ENCODE measurements at places on chromosomes 6 and 20.

- no peak for DNase-seq
These were observed 1.1 kb upstream of the SYTL3 start for GRCh38 chr6:158648682-158649131.

DNA sequence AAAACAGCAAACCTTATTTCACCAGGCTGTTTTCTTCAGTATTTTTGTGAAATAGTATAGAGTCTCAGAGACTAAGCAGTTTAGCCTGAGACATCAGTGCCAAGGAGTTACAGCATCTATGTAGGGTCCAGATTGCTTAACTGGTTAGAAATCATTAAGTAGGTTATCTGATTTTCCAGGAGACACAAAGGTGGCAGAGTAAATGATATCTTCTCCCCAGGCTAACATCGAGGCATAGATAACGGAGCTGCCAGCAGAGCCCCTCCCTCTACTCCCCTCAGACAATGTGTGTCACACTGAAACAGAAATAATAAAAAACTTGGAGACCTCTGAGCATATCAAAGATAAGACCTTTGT, 473.0 kb upstream of the CITED2 start:
- DNase-seq: no peak

- no peak for DNase-seq
These were observed 6.4 kb upstream of the CST2 start for GRCh38 chr20:23832775-23833513.

- DNase-seq: no peak
These were observed 158.8 kb downstream of the KIF6 start for GRCh38 chr6:39566456-39566855.

DNA sequence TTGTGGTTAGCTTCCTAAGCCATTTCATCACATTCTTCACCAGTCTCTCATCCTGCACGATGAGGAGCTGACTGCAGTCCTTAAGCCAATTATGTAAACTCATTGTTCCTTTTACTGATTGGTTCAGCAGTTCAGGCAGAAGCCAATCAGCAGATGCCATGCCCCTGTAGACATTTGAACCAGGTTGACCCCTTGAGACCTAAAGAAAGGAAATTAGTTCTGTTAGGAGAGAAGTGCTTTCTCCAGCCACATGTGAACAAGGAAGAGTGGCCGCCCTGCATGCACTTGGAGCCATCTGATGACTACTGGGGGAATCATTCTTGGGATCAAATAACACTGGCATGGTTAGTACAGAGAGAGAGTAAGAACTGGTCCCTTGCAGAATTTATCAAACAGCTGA, 535.2 kb upstream of the ID4 start:
- no peak for DNase-seq

DNA sequence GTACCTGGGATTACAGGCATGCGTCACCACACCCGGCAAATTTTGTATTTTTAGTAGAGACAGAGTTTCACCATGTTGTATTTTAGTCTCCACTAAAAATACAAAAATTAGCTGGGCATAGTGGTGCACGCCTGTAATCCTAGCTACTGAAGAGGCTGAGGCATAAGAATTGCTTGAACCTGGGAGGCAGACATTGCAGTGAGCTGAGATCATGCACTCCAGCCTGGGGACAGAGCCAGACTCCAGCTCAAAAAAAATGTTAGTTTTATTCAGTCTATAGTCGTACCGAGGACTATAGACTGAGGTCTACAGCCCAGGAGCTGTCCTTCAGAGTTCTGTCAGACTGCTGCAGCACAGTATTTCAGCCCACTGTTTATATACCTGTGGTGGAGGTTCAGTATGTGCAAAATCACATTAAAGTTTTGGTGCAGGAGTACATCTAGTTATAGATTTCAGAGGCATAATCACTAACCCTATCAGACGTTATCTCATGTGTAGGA, 3.6 kb upstream of the CASP8AP2 start:
- no peak for DNase-seq

GRCh38 chr6:73857341-73857890, 161.4 kb downstream of the CD109 start:
- no peak for DNase-seq

DNA sequence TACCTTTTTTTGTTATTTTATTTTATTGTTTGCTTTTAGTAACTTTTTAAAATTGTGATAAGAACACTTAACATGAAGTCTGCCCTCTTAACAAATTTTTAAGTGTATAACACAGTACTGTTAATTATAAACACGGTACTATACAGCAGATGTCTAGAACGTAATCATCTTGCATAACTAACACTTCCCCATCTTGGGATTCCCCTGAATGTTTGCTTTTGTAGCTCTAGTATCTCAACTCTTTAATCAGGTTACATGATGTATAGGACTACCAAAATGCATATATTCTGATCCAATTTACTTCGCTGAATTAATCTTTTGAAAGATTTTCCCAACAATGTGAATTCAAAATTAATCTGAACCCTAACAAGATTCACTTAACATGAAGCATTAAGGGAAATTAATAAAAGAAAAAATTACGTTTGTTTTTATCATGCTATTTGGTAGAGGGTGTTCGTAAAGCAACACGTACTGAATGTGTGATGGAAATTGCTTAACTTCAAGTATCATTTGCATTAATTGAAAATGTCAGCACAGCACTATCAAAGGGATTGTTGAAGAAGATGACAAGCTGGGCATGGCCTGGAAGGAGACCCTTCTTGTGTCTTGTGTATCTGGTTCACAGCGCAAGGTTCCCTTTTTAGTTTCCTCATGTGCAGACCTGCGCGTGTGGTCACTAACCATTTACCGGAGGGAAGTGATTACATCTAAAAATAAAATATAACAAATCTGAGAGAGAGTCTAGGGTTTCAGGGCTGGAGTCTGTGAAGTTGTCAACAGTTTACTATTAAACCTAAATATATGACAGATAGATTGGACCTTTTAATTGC, 15.2 kb downstream of the COL19A1 start:
- no peak for DNase-seq

- no peak for DNase-seq
These were observed 75.8 kb downstream of the SNAP91 start for GRCh38 chr6:83633149-83633548.

GRCh38 chr6:135883536-135883935, 32.0 kb downstream of the PDE7B start:
- DNase-seq: no peak

DNA sequence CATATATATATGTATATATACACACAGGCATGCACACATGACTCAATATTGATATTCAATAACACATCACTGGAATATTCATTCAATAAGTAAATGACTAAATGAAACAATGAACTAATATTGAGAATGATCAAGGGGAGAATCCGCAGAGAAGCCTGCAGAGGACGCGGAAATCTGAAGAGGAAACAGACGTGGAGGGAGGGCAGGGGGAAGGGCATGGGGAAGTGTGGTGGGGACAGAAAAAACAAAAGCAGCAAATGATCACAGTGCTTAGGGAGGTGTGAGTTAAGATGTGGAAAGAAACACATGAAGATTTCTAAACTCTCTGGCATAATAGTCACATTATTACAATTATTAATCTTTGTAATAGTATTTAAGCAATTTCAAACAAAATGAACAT, 14.5 kb downstream of the PERP start:
- DNase-seq: no peak

- DNase-seq: no peak
These were observed 13.4 kb upstream of the BTN3A2 start for GRCh38 chr6:26351544-26351953.

DNA sequence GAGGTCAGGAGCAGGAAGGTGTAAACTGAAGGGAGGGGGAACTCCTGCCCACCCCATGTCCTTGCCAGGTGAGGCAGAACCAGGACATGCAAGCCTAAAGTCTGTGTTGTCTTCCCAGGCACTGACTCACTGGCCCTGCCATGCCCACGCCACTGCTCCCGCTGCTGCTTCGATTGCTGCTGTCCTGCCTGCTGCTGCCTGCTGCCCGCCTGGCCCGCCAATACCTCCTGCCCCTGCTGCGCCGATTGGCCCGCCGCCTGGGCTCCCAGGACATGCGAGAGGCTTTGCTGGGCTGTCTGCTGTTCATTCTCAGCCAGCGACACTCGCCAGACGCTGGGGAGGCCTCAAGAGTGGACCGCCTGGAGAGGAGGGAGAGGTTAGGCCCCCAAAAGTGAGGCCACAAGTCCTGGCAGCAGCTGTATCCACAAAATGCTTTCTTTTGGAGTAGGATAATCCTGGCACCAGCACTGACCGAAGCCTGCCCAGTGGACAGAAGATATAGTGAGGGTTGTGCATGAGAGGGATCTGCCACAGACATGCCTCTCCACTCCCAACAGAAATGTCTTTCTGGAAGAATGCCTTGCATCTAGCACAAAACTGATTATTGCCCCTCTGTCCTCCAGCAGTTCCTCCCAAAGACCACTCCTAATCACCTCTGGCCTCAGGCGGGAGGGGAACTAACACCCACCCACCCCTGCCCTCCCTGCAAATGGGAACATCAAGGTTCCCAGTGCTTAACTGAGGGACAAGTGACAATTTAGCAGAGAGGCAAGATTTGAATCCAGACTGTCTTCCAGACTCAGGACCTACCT, 812 bp downstream of the MYMX start:
- no peak for DNase-seq

DNA sequence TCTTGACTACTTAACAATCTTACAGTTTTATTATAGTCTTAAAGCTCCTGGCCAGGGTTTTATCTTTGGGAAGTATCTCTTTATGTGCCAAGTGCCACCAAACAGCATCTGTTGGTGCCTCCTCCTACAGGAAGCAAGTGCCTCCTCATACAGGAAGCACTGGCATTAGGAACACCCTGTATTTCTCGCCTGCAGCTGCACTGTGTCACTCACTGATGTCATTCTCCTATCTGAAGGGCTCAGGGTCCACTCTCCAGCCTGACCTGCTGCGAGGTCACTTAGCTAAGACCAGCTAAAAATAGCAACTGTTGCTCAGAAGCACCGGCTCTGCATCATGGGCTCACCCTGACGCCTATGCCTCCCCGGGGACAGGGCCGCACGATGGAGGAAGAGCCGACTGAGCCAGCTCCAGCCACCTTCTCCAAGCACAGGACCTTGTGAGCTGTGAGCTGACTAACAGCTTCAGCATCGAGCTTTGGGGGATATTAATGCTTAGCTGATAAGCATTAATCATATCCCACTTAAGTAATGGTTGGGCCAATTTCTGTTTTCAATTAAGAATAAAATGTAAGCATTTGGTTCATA, 66.3 kb upstream of the CD93 start:
- DNase-seq: no peak

DNA sequence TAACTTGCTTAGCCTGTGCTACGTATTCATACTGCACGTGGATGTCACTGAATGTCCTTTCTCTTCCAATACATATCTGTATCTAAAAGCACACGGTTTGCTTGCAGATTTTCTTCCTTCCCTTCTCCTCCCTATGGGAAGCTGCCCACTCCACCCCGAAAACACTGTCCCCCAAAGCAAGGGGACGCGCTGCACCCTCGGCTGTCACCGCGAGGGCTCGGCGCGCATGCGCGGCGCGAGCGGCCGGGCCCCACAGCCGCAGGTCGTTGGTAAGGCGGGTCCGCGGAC, 659 bp downstream of the TMX4 start:
- DNase-seq: peak; percentile 65

DNA sequence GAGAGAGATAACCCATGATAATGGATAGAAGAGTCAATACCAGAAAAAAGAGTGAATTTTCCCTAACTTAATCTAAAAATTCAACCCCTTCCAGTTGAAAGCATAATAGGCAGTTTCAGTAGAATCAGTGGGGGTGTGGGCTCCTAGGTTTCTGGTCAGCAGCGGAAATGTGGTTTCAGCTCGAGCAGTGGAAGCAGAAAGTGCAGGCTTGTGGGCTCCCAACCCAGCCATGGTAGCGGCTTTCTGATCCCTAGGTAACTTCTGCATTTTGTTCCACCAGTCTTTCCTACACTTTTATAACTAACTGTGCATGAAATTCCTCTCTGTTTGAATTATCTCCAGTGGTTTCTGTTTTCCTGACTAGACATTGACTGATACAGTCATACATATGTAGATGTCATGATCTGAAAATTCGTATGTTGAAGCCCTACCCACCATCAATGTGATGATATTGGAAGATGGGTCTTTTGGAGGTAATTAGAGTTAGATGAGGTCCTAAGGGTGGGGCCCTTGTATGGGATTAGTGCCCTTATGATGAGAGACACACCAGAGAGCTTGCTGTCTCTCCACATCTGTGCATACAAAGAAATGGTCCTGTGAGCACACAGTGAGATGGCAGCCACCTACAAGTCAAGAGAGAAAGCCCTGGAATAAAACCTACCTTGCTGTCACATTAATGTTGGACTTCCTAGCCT, 6.5 kb upstream of the DDO start:
- DNase-seq: no peak

DNA sequence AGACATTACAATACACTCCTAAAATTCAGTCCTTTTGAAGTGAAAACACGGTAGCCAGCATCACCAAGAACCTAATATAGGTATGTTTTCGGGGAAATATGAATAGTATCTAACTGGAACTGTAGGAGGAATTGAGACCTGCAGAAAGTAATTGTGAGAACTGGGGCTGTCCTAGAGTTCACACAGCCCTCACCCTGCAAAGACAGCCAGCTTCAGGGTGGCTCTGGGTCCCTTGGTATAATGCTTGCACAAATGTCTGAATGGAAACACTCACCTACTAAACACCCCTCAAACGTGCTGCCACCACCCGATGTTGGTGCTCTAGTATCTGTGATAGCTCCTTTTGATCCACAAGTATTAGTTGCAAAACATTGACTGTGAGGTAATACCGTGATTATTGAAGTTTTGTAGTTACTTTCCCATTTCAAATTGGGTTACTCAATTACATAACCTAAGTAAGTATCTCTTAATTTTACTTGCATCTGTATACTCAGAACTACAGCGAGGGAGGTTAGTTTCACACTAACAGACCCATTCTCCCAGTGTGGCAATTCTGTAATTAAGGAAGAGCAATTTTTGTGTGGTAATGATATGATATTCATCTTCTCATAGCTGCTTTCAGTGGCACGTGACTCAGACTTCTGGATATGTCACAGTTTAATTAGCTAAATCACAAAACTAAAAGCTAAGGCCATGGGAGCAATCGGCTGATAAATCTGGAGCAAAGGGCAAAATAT, 129.5 kb downstream of the INSM1 start:
- DNase-seq: no peak

DNA sequence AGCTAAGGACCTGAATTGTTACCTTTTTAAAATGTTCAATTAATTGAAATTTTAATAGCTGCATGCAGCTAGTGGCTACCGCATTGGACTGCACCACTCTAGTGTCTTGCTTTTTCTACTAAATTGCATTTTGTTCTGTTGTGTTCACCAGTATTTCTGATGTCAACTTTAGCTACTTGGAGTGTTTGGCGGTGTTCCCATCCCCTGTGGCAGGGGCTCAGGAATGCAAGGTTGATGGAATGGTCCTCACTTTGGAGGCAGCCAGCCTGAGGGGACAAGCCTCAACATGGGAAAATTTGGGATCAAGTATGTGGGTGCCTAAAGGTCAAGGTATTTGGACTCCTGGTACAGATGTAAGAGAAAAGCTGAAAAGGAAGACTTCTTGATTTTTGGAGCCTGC, 230.1 kb upstream of the PRND start:
- DNase-seq: no peak

- DNase-seq: no peak
These were observed 7.4 kb downstream of the HECA start for GRCh38 chr6:139142262-139142661.

- no peak for DNase-seq
These were observed 8.8 kb downstream of the TMEM151B start for GRCh38 chr6:44278774-44279697.

GRCh38 chr6:89385846-89386245, 26.2 kb downstream of the RRAGD start:
- no peak for DNase-seq

Measured in CD4-positive, alpha-beta T cell treated with Interleukin-15 for 4 hours (primary cell).